Nucleus accumbens (tissue), 56 donors: ENCODE measurements at places on chromosomes 5 and 9.

- no peak for DNase-seq
Measured at GRCh38 chr5:73295921-73296320, 122.9 kb downstream of the TMEM174 start.

DNA sequence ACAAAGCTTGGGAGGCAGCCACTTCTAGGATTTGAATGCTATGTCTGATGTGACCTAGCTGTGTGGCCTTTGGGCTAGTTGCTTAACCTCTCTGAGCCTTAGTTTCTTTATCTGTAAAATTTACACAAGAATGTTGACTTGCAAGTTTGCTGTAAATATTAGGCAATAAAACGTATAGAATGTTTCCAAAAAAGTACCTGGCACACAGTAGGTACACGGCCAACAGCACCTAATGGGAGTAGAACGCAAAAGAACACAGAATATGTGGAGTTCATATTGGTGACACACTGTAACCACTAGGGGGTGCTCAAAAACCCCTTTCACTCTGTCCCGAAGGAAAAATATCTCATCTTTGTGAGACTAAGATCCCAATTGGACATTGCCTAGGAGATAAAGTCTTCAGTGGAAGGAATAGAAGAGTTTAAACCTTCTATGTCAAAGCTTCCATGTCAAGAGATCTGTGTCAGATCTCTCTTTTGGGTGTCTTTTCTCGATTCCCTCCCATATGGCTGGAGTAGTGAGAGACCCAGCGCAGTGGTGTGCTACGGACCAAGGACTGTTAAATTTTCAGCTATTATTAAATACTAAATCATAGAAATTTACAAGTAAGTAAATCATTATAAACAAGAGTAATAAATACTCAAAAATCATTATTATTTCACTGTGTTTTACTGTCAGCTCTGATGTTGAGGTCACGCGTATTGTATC lies 145.4 kb upstream of the RAD23B start:
- no peak for DNase-seq

GRCh38 chr5:77960863-77961396 lies 184.8 kb upstream of the TBCA start:
- DNase-seq: no peak

- no peak for DNase-seq
Measured at GRCh38 chr9:132048201-132048600, 31.5 kb downstream of the MED27 start.

DNA sequence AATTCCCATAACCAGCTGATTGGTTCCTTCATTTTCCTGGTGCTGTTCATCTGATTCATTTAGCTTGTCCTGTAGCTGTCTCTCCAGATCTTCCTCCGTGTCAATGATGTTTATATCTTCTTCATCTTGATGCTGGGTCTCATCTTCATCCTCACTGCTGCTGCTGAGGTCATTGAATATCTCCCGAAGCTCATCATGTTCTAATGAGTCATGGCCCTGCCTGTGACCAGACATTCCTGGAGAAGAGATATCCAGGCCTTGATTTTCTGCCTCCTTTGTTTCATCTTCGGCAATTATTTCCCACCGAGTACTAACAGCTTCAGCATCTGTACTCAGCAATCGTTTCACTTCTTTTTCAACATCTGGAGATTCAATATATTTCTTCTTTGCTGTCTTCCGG lies 1.4 kb downstream of the TAF7 start:
- DNase-seq: no peak

DNA sequence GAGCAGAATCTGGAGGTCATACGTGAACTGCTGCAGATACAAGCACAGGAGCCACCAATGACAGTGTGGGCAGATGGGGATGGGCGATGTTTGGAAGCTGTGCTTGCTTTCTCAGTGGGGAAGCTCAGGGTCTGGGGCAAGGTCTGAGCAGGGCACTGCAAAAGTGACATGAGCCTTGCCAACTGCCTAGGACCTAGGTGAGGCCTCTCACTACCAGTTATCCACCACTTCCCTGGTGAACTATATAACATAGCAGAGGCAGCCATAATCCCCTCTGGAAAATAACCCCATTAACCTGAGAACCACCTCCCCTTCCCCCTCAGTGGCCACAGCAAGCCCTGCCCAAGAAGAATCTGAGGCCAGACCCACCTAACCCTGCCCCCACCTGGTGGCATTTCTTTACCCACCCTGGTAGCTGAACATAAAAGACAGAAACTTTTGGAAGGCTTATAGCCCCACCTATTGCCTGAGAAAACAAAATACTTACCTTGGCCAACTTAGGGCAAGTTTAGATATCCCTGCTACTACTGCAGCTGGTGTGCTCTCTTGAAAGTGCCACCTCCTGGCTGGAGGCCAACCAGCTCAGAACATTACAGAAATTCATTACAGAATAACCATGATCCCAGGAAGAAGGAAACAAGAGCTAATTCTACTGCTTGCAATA lies 18.8 kb upstream of the SPEF2 start:
- no peak for DNase-seq

DNA sequence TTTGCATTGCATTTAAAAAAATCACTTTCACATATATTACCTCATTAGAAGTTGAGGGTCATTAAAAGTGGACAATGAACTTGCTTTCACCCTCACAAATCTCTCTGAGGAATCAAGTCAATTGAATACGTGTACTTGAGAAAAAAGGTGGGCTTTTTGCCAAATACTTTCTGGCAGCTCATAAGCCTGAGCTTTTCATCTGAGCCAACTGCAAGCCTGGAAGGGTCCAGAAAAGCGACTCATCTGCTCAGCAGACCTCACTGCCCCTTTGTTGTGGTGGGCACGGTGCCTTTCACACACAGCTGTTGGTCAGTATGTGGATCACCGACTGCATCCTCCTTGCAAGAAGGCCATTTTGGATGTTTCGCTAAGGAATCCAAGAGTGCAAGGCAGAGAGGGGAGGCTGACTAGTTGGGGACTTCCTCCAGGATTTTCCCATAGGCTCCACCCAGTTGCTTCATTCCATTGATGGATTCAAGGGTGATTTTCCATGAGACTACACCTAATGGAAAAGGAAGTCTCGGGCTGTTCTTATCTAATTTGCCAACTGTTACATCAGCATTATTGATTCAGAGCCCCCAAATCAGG lies 564.7 kb downstream of the PDE4D start:
- no peak for DNase-seq

DNA sequence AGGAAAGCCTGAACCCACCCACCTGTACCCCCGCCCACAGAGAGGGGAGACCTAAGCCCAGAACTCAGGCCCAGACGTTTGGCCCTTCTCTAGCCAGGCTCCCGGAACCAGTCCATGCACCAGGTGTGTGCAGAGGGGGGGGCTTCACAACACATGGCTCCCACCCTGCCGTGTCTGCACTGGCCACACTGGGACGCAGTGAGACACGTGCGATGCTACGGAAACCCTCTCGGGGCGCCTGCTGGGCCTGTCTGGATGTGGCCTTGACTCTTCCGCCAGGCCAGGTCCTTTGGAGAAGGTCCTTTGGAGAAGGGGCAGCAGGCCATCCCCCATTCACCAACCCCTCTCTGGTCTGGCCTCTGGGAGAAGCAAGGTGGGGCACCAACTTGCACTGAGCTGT lies 58.4 kb upstream of the SARDH start:
- no peak for DNase-seq

DNA sequence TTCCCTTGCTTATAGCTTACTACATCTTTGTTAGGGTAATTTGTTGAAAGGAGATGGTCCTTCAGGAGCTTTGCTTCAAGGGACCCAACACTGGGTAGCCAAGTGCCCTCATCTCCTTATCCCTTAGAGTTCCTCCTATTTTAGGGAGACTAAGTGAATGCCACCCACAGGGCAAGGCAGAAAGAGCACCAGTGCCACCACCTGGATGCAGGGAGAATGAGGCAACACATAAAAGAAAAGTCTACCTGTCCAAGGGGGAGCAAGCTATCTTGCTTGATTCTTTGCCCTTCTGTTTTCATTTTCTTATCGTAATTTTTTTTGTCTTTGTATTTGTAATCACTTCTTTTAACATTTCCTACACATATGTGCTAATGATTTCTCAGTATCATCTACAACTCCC lies 205.5 kb downstream of the NPR3 start:
- no peak for DNase-seq

- DNase-seq: no peak
Measured at GRCh38 chr5:87997662-87998061, 271.0 kb downstream of the TMEM161B start.

GRCh38 chr5:154487541-154487940 lies 9.5 kb upstream of the HAND1 start:
- no peak for DNase-seq

DNA sequence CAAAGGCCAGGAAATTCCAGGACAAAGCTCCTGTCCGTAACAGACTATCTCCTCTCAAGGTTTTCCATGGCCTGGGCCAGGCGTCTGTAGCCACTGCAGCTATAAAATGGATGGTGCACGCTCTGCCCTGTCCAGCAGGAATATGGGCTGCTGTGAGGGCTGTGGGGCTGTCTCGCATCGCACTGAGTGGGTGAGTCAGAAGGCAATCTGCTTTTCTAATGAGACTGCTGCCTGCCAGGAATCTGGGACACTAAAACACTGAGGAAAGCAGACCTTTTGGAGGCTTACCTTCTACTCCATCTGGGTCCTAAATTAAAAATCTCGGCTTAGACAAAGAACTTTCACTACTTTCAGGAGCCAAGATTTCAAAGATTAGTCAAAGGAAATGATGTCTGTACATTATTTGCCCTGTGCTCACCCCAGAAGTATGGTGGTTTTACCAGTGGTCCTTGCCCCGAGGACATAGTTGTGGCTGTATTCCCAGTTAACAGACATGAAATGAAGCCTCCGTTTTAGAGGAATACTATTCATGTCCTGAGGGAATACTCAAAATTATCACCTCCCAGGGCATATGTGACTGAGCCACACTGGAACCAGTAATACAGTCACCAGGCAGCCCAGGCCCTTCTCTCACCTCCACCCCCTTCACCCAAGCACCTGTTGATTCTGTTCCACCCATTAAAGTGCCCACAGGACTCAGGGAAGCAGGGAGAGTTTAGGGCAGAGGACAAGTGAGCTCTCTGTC lies 56.4 kb downstream of the PFDN1 start:
- DNase-seq: no peak
